ENCODE measurements at places on chromosomes 5 and 9.
A peak's percentile ranks its signal among the peaks of the same experiment; 100 is the strongest.

GRCh38 chr9:37922363-37923117 lies 18.6 kb upstream of the SLC25A51 start:
- DNase-seq: no peak

- no peak for DNase-seq
Measured at GRCh38 chr5:148960070-148960769, 102.6 kb downstream of the SH3TC2 start.

DNA sequence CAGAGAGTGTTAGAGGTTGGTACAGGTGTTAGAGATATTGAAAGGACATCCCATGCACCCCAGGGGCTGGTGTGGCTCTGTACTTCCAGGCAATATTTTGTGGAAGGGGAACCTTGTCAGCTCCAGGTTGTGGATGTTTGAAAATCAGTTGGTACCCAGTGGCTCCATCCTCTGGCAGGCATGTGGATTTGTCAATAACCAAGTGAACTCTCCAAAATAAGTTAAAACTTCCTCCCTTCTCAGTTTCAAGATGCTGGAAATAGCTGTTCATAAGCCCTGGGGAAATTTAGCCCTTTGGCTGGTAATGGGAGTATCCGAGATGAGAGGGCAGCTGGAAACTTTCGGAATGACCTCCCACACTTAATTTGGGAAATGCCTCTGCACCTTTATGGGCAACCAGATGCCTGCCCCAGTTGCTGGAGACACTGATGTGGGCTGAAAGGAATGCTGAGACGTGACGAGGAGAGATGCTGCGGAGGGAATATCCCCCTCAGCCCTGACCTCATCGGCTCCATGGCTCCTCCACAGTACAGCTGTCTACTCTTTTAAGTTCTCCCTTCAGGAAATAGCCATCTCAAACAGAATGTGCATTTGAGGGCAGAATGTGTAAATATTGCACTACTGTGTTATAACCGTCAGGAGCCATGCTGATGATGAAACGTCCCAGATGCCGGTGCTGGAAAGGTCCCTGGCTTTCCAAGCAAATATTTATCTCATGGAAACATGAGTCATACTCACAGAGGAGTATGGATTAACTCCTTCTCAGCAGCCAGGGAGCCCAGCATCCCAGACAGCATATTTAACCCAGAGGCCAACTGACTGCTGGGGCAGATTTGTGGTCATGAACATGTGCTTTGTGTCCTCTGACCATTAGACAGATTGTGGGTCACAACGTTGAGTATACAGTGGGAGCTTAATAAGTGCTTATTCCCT lies 29.5 kb downstream of the TGFBI start:
- peak; percentile 99 for DNase-seq

DNA sequence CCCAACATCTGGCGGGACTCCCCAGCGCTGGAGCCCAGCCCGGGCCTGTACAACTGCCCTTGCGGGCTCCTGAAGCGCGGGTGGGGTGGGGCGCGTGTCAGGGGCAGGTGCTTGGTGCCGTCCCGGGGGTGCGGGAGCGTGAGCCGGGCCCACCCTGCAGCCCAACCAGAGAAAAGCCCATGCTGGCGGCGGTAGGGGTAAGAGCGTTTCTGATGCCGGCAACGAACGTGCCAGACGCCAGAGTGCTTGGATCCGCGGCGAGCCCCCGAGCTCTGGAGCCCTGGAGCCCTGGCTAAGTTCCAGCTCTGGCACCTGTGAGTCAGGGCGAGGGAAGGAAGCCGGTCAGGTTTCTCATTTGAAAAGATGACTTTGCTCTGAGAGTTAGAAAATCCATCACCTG lies 58.0 kb downstream of the ZNF510 start:
- DNase-seq: no peak
